ENCODE measurements at places on chromosomes 1 and 21. TPM values are rescaled to one million over a fixed set of nuclear protein-coding genes. Genes with fewer than 3 reads are reported as not detected.

TIAM1 gene
- 10.8 TPM for total RNA-seq

TMEM69 gene
- 50.8 TPM for total RNA-seq

ATP6V1G3 gene
- not detected for total RNA-seq

TMEM54 gene
- total RNA-seq, result 294 TPM

IQGAP3 gene
- total RNA-seq, result 13.4 TPM

KIF21B gene
- total RNA-seq, result 2.9 TPM

KRTAP13-2 gene
- not detected for total RNA-seq

DDR2 gene
- total RNA-seq, result 6.1 TPM

NBPF15 gene
- 19.8 TPM for total RNA-seq

SYDE2 gene
- total RNA-seq, result 2.2 TPM

CFHR4 gene
- total RNA-seq, result not detected

HMGCL gene
- 30.0 TPM for total RNA-seq

SERPINC1 gene
- total RNA-seq, result not detected

SDC3 gene
- total RNA-seq, result 5.4 TPM

C1orf210 gene
- 2.8 TPM for total RNA-seq

PDXK gene
- 147 TPM for total RNA-seq

GBP5 gene
- total RNA-seq, result 0.11 TPM

GJC2 gene
- 0.38 TPM for total RNA-seq

AMPD2 gene
- total RNA-seq, result 31.2 TPM

OR10J1 gene
- total RNA-seq, result not detected

PTPRU gene
- 15.9 TPM for total RNA-seq

LCE1A gene
- total RNA-seq, result 2.9 TPM

COL16A1 gene
- total RNA-seq, result 140 TPM

MXRA8 gene
- 2.0 TPM for total RNA-seq

NCAM2 gene
- total RNA-seq, result 0.04 TPM

IGSF3 gene
- 33.9 TPM for total RNA-seq

HSPB7 gene
- total RNA-seq, result not detected

SPAG17 gene
- 0.08 TPM for total RNA-seq

DNAJC16 gene
- 12.2 TPM for total RNA-seq

FCGR1A gene
- total RNA-seq, result not detected

PAQR6 gene
- total RNA-seq, result 0.30 TPM

ANKRD65 gene
- total RNA-seq, result 5.8 TPM

KCNK1 gene
- 9.4 TPM for total RNA-seq

S100A16 gene
- 1,743 TPM for total RNA-seq

LCE1D gene
- not detected for total RNA-seq

Data from hair follicular keratinocyte (primary cell).